ENCODE measurements at places on chromosomes 6 and 20.

- no peak for DNase-seq
Measured at GRCh38 chr20:41956338-41957074, 338.3 kb upstream of the CHD6 start.

- DNase-seq, result peak; percentile 61
Measured at GRCh38 chr6:89895276-89895874, 1.1 kb downstream of the GJA10 start.

GRCh38 chr20:47352332-47353238, 3.9 kb downstream of the ZMYND8 start:
- no peak for DNase-seq

GRCh38 chr6:33177552-33178446, 14.5 kb downstream of the COL11A2 start:
- DNase-seq, result no peak

GRCh38 chr6:36686668-36687513, 8.4 kb downstream of the CDKN1A start:
- no peak for DNase-seq

GRCh38 chr6:39590871-39591393, 134.3 kb downstream of the KIF6 start:
- DNase-seq, result no peak

- DNase-seq, result no peak
Measured at GRCh38 chr6:129903082-129903481, 42.0 kb upstream of the TMEM244 start.

GRCh38 chr6:140915103-140915502, 1217.6 kb upstream of the GJE1 start:
- DNase-seq, result peak; percentile 20

DNA sequence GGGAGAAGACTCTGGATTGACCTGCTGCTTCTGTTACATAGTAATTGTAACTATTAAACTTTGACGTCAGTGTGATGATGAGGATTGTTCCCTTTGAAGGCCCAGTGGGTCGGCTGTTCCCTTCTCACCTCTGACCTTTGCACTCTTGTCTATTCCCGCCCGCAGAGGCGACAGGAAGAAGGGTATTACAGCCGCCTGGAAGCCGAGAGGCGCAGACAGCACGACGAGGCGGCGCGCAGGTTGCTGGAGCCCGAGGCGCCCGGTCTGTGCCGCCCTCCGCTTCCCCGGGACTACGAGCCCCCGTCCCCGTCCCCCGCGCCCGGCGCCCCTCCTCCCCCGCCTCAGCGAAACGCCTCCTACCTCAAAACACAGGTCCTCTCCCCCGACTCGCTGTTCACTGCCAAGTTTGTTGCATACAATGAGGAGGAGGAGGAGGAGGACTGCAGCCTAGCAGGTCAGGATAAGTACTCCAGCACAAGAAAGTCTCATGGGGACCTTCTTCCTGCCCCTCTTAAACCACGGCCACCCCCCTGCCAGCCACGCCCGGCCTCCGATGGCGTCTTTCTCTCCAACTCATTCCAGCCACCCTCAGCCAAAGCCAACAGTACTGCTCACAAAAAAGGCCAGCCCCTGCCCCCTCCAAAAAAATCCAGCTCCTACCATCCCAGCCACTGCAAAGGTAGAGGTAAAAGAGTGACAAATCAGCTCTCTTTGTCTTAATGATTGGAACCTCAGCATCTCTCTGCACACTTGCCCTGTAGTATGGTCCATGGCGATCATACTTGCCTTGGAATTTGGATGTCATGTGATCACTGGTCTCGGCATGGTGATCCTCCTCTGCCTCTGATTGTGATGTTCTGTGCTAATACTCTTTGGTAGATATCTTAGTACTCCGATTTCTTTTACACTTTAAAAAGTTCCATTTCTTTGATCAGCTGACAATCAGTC, 31.6 kb upstream of the KIF25 start:
- no peak for DNase-seq

DNA sequence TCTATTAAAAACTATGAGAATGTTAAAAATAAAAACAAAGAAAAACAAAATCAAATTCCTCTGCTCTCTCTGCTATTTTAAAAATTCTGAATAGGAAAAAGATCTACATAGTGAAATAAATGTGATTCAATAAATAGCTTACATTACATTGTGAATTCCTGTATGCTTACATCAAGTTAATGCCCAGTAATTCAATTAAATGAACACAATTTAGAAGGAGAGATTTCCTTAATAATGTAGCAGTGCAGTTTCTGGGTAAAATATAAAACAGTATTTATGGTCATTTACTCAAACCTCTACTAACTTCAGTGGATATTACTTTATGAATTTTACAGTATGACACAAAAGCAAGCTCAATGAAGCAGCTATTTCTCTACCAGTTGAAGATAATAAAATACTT, 594.6 kb downstream of the EYS start:
- no peak for DNase-seq

DNA sequence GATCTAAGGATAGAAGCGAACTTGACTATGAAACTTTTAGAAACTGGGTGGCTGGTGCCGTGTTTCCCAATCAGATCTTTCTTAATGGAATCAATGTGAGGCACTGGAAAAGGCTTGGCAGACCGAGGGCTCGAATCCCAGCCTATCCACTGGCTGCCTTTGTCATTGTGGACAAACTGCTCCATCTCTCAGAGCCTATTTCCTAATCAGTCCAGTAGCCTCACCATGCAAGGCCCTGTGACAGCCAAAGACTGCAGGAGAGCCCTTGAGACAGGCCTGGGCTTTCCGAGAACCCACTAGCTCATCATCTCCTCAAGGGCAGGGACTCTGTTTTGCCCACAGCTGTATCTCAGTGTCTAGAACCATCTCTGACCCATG, 43.4 kb downstream of the SPDEF start:
- no peak for DNase-seq

GRCh38 chr6:81075974-81076373, 676.5 kb downstream of the TENT5A start:
- peak; percentile 29 for DNase-seq

DNA sequence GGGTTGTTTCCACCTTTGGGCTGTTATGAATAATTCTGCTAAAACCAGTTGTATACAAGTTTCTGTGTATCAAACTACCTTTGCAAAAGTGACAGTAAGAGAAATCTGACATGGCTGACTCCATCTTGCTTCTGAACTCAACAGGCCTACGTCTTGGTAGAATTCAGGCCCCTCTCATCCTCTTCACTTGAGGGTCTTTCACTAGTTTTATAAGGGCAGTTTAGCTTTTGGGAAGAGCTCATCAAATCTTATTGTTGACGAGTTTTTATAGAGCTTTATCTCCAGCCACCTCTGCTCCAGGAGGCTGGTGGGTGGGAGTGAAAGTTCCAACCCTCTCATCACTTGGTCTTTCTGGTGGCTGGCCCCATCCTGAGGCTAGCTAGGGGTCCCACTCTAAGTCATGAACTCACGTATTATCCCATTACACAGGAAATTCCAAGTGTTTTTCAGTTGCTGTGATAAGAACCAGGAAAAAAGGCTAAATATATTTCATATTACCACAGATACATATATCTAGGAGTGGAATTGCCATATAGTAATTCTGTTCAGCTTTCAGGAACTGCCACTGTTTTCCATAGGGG, 11.6 kb downstream of the SNRPB start:
- DNase-seq, result no peak

DNA sequence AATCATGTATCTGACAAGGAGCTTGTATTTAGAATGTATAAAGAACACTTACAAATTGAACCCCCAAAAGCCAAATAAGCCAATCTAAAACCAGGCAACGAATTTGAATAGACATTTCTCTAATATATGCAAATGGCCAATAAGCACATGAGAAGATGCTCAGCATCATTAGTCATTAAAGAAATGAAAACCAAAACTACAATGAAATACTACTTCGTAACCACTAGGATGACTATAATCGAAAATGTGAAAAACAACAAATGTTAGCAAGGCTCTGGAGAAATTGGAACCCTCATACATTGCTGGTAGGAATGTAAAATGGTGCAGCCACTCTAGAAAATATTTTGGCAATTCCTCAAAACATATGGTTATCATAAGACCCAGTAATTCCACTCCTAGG, 105.8 kb upstream of the TOP1 start:
- DNase-seq, result no peak

- peak; percentile 50 for DNase-seq
Measured at GRCh38 chr6:113178349-113178748, 678.8 kb upstream of the MARCKS start.

- no peak for DNase-seq
Measured at GRCh38 chr20:57443349-57444265, 52.4 kb downstream of the RBM38 start.

DNA sequence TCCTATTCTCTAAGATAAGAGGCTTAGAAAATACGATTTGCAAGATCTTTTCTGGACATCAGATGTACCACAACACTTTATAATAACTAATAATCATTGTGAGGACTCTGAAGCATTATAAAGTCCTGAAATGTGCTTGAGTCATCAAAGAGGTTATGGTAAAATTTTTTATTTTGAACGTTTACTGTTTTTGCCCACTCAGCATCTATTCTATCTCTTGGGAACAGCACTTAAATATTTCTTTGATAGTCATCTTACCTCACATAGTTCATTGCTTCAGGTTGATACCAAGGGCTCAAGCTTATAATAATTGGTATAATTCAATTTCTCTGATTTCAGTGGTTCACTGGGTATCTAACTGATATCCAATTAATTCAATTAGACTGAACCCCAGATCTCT, 700.5 kb downstream of the KHDRBS2 start:
- DNase-seq, result no peak

GRCh38 chr20:37426106-37426505, 80.2 kb downstream of the SRC start:
- no peak for DNase-seq

DNA sequence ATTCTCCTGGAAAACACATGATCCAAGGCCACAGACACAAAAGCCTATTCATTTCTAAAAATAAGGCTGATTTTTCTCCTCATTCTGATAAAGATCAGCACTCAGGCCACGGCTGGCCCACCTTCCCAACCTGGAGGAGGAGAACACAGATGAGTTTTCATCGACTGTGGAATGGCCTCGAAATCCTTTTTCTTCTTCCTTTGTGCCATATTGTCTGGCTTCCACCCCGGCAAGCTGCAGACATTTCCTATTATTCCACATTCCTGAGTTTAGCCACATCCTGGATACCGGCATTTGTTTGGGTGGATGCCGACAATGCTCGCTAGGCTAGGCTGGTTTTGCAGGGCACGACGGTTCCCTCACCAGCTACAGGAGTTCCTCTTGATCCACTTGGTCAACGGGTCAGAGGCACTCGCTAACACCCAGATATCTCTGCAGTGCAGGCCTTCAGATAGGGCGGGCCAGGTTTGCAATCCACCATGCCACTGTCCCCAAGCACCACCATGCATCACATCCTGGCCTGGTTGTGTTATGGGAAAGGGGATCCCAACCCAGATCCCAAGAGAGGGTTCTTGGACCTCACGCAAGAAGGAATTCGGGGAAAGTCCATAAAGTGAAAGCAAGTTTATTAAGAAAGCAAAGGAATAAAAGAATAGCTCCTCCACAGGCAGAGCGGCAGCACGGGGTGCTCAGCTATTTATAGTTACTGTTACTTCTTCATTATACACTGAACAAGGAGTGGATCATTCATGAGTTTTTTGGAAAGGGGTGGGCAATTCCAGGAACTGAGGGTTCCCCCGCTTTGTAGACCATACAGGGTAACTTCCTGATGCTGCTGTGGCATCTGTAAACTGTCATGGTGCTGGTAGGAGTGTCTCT, 4.2 kb upstream of the CTSZ start:
- DNase-seq, result peak; percentile 93

GRCh38 chr20:2140561-2140960, 38.9 kb downstream of the STK35 start:
- peak; percentile 16 for DNase-seq

DNA sequence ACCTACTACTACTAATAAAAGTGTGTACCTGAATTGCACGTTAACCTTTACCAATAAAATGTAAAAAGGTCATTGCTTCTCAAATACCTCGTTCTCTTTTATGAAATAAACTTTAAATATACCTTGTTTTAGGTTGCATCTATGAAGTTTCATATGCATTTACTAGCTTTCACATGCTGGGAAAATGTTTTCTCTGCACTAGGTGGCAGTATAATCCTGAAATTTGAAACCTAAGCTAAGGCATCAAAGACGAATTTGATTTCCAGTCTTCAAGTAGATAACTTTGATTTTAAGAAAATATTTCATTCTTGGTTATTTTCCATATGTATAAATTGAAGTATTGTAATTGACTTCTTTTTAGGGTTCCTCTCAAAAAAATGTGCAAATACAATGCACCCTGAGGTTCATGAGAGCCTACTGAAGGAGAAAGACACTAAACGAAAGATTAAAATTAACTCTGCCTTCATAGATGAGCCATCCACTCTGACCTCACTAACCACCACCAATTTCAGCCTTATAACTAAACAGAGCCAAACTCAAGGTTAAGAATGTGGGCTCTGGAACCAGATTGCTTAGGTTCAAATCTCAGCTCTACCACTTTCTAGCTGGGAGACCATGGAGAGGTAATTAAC, 7.3 kb upstream of the COL9A1 start:
- DNase-seq, result peak; percentile 32

DNA sequence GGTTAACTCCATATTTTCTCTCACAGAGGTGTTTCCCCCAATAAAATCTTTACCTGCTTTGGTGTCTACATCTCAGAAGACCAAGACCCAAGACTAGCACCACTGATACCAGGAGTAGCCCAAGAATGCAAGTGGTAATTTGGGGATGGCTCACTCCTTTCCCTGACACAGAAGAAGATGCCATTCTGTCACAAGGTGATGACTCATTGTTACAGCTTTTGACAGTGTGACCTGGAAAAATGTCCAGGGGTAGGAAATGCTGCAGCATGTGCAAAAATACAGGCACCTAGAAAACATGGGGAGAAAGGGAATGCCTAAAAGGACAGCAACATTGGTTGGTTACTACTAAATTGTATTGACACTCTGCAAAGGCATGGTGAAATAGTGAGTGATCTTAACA, 254.0 kb upstream of the GJE1 start:
- no peak for DNase-seq

GRCh38 chr6:123636782-123637181, at the start of gene TRDN:
TRDN (minus strand) TSS chr6:123636950; CDS start chr6:123636775, 175 bp downstream.
- no peak for DNase-seq

DNA sequence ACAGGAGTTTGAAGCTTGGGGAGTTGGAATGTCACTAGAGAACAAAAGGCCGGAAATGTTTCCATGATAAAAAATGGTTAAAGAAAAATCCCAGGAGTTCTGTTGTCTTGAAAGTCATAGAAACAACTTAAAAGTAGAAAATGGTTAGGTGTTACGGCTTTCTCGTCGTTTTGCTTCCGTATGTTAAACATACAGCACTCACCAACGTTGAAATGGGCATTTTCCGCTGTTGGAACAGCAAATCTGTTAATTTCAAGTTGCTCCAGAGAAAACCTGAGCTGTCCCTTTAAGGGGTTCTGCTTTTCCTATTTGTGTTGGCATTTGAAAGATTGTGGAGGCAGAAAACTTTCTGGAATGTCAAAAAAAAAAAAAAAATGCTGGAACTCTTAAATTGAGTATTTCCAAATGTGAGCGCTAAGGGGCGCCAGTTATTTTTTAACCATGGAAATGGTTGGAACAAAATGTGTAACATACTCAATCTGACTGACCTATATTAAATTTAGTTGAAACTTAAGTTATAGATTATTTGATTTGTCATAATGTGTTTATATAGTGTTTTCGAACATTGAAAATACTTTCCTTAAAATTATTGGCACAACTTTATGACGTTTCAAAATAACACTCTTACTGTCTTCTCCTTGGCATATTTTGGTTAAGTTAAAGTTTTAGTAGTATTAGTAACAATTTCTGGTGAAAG, 2.2 kb downstream of the QKI start:
- peak; percentile 88 for DNase-seq

Data from fibroblast of upper back skin (primary cell).